CD4-positive, alpha-beta T cell treated with Interleukin-21 for 1 hour (primary cell): ENCODE measurements at places on chromosomes 16 and 17.
A peak's percentile ranks its signal among the peaks of the same experiment; 100 is the strongest.

DNA sequence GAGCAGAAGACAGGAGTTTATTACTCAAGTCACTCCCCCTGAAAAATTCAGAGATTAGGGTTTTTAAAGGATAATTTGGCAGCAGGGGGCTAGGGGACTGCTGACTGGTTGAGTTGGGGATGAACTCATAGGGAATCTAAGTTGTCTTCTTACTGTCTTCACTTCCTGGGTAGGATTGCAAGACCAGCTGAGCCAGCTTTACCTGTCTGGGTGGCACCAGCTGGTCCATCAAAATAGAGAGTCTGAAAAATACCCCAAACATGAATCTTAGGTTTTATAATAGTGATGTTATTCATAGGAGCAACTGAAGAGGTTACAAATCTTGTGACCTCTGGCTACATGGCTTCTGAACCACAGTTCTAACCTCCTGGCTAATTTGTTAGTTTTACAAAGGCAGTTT lies 157.9 kb downstream of the PPM1E start:
- no peak for DNase-seq

GRCh38 chr17:71127416-71127815 lies 958.1 kb downstream of the KCNJ2 start:
- no peak for DNase-seq

DNA sequence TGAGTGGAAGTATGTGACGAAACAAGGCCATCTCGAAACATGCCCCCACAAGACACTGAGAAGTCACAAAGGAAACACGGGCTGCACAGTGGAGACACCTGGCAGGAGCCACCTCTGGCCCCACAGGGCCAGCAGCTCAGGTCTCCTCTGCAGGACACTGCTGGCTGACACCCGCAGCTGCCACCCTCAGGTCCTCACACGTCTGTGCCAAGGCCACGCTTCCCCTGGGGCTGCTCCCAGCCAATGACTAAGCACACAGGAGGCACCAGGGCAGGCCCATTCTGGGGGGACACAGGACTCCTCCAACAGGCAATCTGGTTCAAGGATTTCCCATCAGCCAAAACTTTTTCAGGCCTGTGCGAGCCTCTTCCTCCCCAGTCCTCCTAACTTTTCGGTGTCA lies 36.4 kb downstream of the MBTPS1 start:
- DNase-seq: no peak

- DNase-seq: no peak
Measured at GRCh38 chr17:75288770-75289114, 491 bp downstream of the SLC25A19 start.

DNA sequence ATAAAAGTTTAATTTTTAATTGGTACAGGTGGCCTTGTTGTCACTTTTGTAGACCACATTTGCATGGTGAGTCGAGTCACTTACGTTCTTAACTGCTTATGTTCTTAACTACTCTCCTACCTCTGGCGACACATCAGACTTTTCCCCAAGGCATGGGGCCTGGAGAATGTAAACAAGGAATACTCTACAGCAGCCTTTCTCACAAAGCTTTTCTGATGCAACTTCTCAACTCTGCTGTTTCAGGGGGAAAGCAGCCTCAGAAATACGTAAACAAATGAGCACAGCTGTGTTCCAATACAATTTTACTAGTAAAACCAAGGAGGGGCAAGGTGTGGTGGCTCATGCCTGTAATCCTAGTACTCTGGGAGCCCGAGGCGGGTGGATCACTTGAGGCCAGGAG lies 6.9 kb downstream of the KARS1 start:
- no peak for DNase-seq

DNA sequence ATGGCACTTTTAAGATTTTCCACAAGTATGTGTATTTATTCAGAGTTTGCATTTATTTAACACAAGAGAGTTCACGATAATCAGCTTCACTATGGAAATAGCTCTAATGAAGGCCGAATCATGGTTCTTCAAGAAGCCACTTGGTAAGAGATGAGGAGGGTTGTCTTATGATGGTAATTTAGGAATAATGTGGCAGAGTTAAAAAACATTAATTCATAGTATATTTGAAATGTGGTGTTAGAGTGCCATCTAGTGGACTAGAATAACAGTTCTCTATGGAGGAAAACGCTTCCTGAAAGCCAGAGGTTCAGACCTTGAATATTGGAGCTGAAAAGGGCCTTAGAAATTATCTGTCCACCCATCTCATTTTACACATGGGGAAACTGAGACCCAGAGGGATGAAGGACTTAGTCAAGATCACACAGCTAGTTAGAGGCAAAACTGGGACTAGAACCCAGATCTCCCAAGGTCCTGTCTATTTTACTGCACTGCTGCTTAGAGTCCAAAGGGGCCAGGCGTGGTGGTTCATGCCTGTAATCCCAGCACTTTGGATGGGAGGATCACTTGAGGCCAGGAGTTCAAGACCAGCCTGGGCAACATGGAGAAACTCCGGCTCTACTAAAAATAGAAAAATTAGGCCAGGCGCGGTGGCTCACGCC lies 33.8 kb upstream of the KPNB1 start:
- peak; percentile 63 for DNase-seq

GRCh38 chr16:9970244-9970643 lies 212.0 kb downstream of the GRIN2A start:
- no peak for DNase-seq

DNA sequence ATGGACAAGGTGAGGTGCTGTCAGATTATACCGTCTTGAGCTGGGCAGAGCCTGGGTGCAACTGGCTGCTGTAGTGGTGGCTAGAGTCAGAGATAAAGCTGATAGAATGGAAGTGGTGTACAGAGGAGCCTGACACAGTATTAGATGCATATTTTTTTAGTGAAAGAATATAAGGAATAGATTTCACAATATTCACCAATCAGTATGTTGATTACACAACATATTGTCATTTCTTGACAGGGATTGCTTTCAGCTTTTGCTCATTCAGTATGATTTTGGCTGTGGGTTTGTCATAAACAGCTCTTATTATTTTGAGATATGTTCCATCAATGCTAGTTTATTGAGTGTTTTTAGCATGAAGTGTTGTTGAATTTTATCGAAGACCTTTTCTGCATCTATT lies 1.7 kb upstream of the CCL23 start:
- no peak for DNase-seq

DNA sequence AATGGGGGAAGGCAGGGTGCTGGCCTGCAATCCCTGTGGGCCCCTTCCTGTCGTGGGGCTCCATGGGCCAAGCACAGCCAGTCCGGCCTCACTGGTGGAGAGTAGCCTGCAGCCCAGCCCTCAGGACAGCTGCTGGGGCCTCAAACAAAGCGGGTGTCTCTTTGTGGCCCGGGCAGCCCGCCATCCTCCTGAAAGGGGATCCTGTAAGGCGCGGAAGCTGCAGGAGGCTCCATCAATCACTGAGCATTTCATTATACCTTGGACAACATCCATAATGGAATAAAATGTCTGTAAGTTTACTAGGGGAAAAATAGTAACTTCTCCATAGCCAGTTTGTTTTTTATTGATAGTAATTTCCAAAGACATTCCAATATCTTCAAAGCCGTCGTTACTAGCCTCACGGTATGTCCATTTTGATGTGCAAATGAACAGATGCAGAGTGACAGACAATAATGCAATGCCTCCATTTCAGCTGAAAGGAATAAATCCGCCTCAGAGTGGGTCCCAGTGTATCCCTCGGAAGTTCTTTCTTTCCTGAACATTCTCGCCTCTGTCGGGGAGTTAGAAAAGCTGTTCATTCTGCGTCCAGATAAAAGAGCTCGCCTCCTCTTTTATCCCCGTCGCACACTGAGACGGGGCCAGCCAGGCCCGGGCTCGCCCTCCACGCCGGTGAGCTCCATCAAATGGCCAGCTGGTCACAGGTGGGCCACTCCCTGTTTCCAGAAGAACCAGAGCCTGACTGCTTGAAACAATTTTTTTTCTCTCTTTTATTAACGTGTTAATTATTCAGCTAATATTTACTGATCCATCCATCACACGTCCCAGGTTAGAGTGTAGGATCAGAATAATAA lies 14.4 kb downstream of the WSCD1 start:
- DNase-seq: no peak

- no peak for DNase-seq
Measured at GRCh38 chr16:57235128-57236021, 9.7 kb upstream of the ARL2BP start.
